Progenitor cell of endocrine pancreas (in vitro differentiated cells): ENCODE measurements at places on chromosomes 1 and 21.
A peak's percentile ranks its signal among the peaks of the same experiment; 100 is the strongest.

- DNase-seq, result no peak
Observed at GRCh38 chr1:116559304-116559761, 11.5 kb downstream of the CD58 start.

GRCh38 chr1:96840396-96840795 lies 118.8 kb downstream of the PTBP2 start:
- no peak for DNase-seq

DNA sequence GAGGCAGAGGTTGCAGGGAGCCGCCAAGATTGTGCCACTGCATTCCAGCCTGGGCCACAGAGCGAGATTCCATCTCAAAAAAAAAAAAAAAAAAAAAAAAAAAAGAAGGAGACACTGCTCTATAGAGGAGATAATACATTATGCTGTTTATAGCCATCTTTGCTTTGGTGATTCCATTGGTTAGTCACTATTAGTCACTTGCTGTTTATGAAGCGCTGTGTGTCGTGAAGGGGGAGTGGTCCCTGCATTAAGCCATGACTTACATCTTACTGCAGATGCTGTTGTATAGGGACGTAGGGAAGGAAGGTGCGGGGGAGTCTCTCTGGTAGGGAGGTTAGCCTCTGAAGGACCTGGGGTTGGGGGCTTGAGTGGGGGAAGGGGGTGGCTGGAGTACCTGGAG lies 48.3 kb downstream of the HUNK start:
- no peak for DNase-seq

- DNase-seq, result peak; percentile 47
Observed at GRCh38 chr1:17274186-17275170, 25.6 kb downstream of the PADI3 start.

GRCh38 chr1:60813071-60813470 lies 269.3 kb upstream of the NFIA start:
- DNase-seq, result no peak

GRCh38 chr1:181155339-181155738 lies 66.8 kb downstream of the IER5 start:
- no peak for DNase-seq

- no peak for DNase-seq
Observed at GRCh38 chr1:233815865-233816264, 88.6 kb upstream of the SLC35F3 start.

DNA sequence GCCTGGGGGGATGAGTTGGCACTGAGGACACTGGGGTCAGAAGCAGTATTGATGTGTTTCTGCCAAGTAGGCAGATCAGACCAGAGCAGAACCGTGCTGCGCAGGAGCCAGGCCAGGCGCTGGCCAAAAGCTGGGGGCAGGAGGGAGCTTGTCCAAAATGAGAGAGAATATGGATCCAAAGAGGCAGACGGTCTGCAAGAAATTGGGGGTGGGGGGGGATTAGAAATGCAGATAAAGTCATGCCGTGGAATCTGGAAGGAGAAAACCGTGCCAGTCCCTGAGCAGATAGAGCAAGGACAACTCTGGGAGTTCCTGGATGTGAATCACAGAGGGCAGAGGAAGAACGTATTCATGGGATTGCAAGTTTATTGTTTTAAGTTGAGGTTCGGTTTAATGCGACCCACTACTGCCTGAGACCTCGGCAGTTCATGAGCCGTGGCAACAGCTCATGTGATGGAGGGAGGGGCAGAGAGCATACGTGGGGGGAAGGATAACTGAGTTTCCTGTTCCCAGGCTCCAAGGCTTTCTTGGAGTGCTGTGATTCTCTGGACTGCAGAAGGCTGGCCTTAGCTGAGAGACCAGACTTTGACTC lies 224.0 kb downstream of the FGGY start:
- DNase-seq, result no peak

DNA sequence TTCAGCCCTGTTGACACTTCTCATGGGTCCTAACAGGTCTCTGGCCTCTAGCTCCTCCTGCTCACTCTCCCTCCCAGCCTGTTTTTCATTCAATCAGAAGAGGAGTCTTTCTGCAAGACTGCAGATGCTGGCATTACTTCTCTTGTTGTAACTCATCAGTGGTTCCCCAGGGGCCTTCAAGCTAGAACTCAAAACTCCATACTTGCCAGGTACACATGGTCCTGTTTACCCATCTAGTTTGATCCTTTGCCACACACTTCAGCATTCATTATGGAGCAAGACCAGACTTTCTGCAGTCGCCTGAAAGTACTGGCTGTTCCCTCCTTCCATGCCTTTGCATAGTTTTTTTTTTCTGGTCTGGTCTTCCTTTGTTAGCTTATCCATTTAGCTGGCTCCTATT lies 47.9 kb downstream of the SERBP1 start:
- no peak for DNase-seq

GRCh38 chr1:69650779-69651178 lies 83.1 kb downstream of the LRRC7 start:
- no peak for DNase-seq

DNA sequence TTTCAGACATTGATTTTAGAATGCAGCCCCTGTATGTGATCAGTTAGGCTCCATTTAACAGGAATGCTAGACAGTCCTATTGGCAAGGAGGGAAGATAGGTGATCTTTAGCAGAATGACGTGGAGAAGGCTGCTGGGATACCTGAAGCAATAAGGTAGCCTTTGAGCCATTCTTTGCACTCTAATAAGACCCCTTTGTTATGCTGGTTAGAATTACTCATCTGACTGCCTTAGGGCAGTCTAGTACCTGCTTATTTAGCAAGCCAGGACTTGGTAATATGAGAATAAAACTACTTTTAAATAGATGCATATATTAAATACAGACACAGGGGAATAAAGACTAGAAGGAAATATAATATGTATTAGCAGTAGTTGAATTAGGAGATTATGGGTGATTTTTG lies 29.1 kb downstream of the NGF start:
- DNase-seq, result no peak

DNA sequence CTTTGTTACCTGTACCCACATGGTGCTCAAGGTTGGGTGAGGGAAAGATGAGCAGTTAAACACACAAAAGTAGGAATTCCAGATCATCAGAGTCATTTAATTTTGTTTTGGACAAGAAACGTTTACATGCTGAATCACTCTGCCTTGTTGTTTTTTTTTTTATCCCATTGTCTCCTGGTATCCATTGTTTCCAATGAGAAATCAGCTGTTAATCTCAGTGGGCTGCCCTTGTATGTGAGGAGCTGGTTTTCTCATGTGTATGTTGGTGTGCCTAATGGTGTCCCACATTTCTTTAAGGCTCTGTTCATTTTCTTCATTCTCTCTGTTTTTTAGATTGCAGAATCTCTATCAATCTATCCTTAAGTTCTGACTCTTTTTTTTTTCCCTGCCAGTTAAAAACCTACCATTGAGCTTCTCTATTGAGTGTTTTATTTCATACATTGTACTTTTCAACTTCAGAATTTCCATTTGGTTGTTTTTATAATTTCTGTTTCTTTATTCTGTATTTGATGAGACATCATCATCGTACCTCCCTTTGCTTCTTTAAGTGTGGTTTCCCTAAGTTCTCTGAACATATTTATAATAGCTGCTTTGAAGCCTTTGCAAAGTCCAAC lies 8.8 kb upstream of the OBSCN start:
- no peak for DNase-seq

GRCh38 chr1:179767177-179767581 lies 24.1 kb downstream of the FAM163A start:
- no peak for DNase-seq

- DNase-seq, result no peak
Observed at GRCh38 chr1:22295856-22296255, 153.0 kb upstream of the WNT4 start.

DNA sequence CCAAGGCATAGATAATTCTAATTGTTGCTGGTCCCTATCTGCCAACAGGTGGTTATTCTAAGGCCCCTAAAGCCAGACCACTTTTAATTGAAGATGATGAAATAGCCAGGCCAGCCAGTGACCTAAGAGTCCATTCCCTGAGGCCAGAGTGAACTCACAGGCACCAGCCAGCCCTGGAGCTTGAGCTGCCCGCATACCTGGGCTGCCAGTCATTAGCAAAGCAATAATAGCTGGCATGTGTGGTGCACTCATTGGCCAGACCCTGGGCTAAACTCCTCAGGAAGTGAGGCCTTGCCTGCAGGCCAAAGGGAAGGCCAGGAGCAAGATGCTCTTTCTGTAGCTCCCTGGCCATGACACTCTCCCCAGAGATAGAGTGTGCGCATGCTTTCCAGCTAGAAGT lies 180.4 kb upstream of the KLHDC7A start:
- no peak for DNase-seq

DNA sequence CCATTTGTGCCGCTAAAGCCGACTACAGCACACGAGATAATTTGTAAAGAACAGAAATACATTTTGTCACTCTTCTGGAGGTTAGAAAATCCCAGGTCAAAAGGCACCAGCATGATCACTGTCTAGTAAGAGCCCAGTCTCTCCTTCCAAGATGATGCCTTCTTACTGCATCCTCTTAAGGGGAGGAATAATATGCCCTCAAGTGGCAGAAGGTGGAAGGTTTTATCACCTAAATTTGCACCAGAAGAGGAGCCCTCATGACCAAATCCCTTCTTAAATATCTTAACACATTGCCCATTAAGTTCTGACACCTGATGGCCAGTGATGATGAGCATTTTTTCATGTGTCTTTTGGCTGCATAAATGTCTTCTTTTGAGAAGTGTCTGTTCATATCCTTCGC lies 326.7 kb upstream of the RGS18 start:
- no peak for DNase-seq

- no peak for DNase-seq
Observed at GRCh38 chr1:115728341-115728740, 40.2 kb downstream of the CASQ2 start.

DNA sequence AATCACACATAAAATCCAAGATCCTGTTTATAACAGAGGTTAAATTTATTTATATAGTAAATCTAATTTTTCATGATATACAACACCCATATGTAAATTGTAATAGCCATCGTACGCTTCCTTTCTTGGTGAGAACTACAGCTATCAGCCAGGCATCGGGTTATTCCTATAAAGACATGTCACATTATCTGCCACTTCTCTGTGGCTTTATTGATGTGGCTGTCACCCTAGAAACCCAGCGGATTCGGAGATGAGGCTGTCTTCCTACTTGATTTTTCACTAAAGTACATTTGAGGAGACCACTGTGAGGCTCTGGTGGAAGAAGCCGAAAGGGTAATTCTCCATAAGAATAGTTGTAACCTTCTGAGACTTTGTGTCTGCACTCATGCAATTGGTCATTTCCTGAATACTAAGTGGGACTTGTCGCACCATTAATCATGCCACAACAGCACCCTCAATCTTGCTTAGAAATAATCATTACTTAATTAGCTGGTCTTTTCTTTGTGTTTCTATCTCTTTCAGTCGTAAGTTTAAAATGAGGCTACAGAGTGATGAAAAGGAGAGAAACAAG lies 106.0 kb downstream of the NTNG1 start:
- DNase-seq, result no peak

- no peak for DNase-seq
Observed at GRCh38 chr1:50666849-50667248, 243.6 kb upstream of the DMRTA2 start.

DNA sequence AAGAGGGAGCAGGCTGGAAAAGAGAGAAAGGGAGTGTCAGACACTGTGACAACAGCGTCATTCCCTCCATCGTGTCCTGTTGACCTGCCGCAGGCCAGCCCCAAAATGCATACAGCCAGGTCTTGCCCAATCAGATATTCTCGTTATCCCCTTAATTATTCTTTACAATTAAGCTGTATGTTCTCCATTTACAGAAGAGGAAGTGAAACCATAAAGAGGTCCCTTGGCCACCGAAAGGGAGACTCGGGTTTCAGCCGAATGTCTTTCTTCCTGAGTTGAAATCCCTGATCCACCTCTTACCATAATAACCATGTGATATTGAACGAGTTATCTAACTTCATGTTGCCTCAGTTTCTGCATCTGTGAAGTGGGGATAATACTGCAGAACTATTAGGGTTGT lies 70.5 kb downstream of the IGSF21 start:
- no peak for DNase-seq

DNA sequence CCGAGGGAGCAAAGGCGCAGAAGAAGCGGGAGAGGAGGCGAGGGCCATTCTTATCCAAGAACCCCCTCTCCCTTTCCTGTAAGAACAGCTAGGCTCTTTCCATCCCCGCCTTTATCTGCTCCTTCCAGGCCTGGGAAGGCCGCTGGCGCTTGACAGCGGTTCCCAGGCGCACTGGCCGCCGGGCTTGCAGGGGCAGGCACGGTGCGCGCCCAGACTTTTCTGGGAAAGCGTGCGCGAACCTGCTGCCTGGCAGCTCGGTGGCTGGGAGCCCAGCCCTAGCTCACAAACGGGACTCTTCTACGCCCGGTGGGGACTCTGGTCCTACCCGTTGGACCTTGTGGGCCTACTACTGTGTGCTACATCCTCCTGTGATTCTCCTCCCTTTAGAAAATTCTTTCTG lies 8.8 kb upstream of the IFNLR1 start:
- no peak for DNase-seq

GRCh38 chr1:26010825-26011224 lies 10.8 kb upstream of the EXTL1 start:
- DNase-seq, result no peak

GRCh38 chr1:167582722-167583121 lies 29.2 kb upstream of the CREG1 start:
- no peak for DNase-seq

DNA sequence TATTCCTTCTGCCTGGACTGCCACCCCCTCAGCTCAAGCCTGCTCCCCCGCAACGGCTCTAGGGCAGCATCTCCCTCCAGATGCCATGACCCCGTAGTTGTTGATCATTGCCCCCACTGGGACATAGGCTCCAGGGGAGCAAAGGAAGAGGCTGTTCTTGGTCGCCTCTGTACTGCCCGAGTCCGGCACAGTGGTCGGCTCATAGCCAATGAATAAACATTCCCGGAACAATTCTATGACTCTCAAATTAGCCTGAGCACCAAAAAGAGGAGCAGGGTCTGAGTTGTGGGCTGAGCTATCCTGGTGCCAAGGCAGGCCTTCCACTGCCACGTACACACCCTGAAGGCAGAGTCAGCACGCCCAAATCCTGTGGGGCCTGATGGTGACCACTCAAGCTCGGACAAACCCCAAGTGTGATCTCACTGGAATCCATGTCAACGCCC lies 33.1 kb downstream of the CAPZB start:
- no peak for DNase-seq

DNA sequence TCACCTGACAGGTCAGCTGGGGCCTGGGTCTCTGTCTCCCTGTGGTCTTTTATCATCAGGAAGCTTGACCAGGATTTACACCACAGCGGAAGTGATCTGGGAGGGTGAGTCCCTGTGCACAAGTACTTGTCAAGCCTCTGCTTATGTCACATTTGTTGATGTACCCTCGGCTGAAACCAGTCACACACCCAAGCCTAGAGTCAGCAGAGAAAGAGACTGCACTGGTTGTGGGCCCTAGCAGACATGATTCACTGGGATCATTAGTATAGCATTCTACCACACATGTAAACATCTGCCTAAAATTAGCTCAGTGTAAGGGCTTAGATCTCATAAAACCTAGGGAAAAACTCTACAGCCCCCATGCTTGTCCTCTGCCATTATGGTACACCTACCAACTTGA lies 79.3 kb upstream of the LAMC2 start:
- DNase-seq, result no peak

- no peak for DNase-seq
Observed at GRCh38 chr1:153430561-153430960, 14.2 kb downstream of the S100A7A start.
